ENCODE measurements at places on chromosomes 7 and 10.
A peak's percentile ranks its signal among the peaks of the same experiment; 100 is the strongest.

- no peak for DNase-seq
Measured at GRCh38 chr7:155533827-155534690, 12.3 kb downstream of the CNPY1 start.

DNA sequence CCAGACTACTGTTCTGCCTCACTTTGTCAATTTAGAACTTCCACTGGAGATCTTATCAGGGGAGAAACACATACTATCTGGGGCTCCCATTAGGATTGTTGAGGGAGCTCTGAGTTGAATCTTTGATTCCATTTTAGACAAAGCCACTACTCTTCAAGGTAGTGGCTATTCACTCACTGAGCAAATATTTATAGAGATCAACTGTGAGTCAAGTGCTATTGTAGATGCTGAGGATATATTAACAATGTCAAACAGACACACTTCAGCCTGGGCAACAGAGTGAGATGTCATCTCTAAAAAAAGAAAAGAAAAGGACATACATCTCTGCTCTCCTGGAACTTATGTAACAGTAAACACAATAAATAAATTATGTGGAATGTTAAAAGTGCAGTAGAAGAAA lies 315.3 kb downstream of the PTEN start:
- DNase-seq, result peak; percentile 43

DNA sequence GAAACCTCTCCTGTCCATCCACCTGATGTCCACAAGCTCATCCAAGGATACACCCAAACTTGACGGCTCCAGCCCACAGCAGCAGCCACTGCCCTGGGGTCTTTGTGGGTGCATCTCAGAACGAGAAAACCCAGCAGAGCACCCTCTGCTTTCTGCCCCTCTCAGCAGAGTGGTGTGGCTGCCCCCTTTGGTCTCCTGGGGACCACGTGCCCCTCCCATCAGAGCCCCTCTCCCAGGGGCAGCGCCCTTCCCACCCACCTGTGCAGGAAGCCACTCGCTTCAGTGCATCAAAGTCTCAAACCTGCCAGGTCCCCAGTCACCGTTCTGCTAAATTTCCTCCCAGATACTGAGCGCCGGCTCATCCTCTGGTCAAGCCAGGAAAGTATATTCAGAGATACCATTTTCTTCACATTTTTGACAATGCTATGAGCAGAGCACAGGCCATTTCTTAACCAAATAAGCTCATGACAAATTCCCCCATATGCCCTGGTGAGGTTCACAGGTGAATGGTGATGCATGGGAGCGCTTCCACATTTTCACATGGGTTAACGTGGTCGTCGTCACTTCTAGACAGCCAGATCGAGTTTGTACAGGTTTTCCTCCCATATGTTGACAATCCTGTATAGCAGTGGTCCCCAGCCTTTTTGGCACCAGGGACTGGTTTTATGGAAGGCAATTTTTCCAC lies 32.4 kb downstream of the CAMK2B start:
- DNase-seq, result no peak

DNA sequence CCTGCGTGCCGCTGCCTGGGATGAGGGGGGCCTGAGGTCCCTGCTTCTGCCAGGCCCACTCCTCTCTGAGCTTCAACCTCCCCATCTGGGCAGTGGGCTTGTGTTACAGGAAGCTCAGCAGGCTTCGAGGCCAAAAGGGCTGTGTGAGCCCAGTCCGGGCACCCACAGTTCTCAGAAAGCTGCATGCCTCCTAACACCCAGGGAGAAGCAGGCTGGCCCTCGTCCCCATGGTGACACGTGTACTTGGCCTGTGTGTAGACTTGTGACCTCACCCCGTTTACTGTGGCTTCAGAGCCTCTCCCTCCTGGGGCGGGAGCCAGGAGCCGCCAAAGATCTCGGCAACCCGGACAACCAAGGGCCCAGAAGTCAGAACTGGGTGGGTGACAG lies 2.2 kb upstream of the GRIFIN start:
- peak; percentile 63 for DNase-seq

- DNase-seq, result no peak
Measured at GRCh38 chr7:46649876-46650275, 728.8 kb upstream of the IGFBP3 start.

GRCh38 chr7:144391823-144392255 lies 11.7 kb downstream of the NOBOX start:
- peak; percentile 56 for DNase-seq

- no peak for DNase-seq
Measured at GRCh38 chr10:25388862-25389206, 214.0 kb downstream of the GPR158 start.

GRCh38 chr7:19390795-19391194 lies 245.6 kb upstream of the FERD3L start:
- DNase-seq, result no peak

DNA sequence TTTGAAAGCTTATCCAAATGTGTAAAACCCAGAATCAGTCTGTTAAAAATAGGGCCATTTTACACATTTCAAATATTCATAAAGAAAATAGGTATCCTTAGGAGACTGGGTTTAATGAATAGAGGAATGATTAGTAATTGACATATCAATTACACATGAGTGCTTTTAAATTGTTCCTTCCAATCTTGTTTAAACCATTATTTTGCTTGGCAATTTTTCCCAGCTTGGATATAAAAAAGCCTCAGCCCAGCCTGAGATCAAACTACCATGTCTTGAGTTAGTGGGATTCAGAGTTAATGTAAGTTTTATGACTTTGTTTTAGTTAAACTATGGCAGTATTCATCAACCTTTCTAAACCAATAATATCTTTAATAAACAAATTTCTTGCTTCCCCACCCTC lies 28.3 kb downstream of the PARP12 start:
- DNase-seq, result no peak

DNA sequence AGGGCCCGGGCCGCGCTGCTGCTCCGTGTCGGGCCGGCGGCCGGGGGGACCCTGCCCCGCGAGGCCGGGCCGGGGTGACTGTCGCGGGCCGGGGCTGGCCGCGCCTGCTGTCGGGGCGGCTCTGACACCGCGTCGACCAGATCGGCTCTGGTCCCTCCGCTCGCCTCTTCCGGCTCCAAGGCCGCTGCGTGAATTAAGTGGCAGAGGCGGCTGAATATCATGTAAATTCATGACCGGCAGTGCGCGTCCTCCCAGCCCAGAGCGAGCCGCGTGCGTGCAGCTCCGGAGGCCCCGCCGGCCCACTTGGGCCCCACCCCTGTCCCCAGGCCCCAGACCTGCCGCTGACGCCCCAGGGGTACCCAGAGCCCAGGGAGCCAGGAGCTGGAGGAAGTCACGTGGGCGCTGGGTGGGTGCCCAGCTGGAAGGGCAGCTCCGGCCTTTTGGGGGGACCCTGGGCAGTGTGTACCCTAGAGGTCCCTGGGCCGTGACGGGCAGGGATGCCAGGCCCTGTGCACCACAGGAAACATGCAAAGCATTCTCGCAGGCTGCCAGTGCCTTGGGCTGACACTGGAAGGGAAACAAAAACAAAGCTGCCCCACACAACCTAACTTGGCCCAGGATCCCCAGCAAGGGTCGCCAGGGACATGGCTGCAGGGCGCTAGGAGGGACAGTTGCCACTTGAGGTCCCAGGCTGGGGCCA lies 584.0 kb upstream of the MKI67 start:
- no peak for DNase-seq

GRCh38 chr7:95578299-95578855 lies 17.9 kb downstream of the PDK4 start:
- DNase-seq, result no peak

DNA sequence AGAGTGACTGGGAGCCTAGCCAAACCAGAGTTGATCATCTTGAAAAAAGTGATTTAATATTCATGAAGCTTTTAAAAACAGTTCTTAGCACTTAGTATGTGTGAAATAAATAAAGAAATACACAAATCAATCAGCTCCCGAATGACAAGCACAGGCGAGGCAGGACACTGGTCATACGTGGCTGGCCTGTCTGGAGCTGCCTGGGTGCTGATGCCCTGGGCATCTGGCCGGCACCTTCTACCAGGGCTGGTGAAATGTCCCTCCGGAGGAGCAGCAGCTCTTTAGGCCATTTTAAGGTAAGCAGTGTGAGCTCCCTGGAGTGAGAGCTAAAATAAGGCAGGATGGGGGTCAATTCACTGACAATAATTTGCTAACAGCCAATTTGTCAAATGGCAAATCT lies 23.7 kb downstream of the IL15RA start:
- DNase-seq, result no peak

GRCh38 chr7:140358412-140359051 lies 39.8 kb downstream of the SLC37A3 start:
- no peak for DNase-seq

DNA sequence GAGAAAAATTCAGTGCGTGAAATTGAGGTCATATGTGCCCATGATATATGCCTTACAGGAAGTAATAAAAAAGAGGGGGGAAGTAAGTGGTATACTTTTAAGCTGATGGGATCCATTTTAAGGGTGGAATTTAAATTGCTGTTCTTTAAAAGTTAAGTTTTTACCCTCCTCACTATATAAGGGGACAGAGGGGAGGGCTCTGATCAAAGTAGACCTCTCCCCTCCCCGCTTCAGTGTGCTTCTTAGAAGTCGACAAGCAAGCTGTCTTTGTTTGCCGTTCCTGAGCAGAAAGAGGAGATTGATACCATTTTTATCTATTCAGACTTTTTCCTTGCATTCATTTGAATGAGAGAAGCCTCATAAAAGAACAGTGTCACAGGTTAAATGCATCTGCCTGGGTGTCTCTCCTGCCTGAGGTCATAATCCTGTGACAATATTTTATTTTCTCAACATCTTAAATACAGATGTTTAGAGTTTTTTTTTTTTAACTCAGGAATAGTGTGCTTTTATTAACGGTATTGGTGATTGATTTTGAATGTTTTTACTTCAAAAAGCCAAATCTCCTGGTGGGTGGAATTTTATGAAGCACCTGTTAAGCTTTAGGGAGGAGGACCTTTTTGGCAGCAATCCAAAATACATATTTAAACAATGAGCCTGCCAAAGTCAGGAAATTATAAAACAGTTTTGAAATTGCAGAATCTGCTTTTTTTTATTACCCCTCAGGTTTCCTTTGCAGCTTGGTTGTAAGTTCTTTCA lies 141.7 kb downstream of the KAT6B start:
- peak; percentile 34 for DNase-seq

DNA sequence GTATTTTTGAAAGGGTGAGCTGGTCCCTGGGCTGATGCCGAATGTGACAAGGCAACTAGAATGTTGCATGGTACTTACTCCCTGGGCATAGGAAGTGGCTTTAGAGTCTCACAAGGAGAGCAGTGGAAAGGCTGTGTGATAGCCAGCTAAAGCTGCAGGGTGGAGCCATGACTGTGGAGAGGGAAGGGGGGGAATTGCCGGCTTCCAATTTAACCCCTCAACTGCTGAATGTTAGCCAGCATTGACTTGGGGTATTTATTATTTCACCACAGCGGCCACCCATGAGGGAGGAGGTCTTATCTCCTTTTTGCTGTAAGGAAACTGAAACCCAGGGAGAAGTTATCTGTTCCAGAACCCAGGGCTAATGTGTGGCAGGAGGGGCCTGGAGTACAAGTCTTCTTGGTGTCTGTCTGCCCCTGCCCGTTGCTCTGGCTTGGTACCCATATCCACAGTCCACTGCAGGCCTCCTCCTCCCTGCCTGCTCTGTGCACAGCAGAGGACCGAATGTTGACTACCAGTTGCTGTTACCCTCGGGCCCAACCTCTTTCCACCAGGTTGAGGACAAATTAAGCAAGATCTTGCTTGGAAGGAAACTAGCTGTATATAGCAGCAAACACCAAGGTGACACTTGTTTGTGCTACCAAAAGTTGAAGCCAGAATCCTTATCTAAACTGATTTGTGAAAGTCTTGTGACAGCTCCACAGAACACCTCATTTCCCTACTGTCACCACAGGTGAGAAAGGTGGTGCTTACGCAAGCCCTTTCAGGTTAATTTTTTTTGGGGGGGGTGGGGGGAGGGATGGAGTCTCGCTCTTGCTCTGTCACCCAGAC lies 37.6 kb downstream of the WBP1L start:
- no peak for DNase-seq
